ENCODE measurements at places on chromosomes 5 and 9. TPM values are rescaled to one million over a fixed set of nuclear protein-coding genes. Genes with fewer than 3 reads are reported as not detected.

PLCXD3 gene
- not detected for total RNA-seq

SLC22A4 gene
- total RNA-seq: 6.7 TPM

ASTN2 gene
- total RNA-seq: 5.9 TPM

SPATA31A3 gene
- total RNA-seq: 0.05 TPM

SLC25A2 gene
- not detected for total RNA-seq

Measured in A375 (cell line).